Activated T-cell treated with anti-CD3 and anti-CD28 coated beads for 48 hours (primary cell): ENCODE measurements at places on chromosomes 12 and 14.
A peak's percentile ranks its signal among the peaks of the same experiment; 100 is the strongest.

DNA sequence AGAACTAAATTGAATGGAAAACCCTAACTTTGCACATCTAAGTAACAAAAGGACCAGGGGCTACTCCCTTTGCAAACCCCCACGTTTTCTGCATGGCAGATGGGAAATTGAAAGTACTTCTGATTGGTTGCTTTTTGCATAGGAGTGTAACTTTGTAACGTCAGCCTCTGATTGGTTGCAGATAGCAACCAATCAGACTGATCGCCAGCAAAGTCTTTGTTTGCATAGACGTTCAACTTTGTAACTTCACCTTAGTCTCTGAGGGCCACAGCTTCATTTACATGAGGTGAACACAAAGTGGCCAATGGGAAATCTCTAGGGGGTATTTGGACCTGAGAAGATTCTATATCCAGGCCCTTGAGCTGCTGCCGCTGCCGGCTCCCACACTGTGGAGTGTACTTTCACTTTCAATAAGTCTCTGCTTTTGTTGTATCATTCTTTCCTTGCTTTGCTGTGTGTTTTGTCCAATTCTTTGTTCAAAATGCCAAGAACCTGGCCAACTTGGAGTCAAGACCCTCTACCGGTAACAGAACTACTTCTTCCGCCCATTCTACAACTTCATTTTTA lies 102.5 kb upstream of the PRICKLE1 start:
- DNase-seq = no peak

GRCh38 chr14:104321088-104321801 lies 182.9 kb downstream of the KIF26A start:
- no peak for DNase-seq

DNA sequence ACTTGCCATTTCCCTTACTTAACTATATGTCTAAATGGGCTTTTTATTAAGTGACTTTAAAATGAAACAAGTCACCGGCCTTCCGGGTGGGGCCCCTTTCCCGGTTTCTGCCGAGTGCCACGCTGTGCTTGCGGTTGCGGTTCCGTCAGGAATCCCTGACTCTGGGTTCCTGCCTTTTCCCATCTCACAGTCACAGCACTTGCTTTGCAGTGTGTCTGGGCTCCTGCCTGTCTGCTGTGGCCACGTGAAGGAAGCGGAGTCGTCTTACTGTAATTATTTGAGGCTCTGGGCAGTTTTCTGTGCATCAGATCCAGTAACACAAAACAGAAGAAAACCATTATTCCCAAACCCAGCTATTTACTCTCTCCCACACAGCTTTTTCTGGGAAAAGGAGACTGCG lies 44.0 kb upstream of the FRMD6 start:
- DNase-seq = no peak

DNA sequence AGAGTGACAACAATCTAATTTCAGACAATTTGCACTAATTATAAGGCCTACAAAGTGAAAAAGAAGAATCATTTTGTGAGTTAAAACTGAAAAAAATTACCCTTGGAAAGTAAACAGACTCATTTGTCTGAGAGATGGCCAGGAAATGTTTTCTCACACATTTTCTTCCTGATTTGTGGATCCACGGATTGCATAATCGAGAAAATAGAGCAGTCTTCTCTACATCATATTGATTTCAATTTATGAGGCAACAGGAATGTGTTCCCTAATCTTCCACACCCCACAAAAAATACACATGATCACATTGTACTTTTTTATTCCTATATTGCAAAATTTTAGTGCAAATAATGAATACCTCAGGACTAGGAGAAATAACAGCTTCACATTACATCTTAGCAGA lies 160.8 kb downstream of the CCER1 start:
- no peak for DNase-seq

GRCh38 chr14:51643140-51643539 lies 8.6 kb upstream of the FRMD6 start:
- DNase-seq = no peak

DNA sequence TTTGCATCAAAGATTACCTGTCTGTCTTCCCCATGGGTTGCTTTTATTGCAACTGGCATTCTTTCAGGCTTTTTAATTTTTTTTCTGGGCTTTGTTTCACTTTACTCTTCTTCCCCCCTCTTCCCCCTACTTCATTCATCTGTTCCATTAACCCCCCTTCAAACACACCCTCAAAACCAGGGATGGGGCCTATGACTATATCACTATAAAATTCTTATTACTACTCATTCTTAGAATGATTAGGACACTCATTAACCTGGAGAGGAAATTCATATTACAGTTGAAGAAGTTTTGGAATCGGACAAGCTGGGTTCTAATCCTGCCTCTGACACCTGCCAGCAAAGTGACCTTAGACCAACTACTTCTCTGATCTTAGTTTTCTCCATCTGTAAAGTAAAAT lies 24.8 kb upstream of the MDM1 start:
- DNase-seq = no peak

- no peak for DNase-seq
Observed at GRCh38 chr12:75874441-75874840, 157.1 kb downstream of the PHLDA1 start.

GRCh38 chr14:99971087-99971940 lies 93.9 kb upstream of the EVL start:
- DNase-seq = peak; percentile 81

GRCh38 chr12:13144266-13144828 lies 40.9 kb upstream of the GSG1 start:
- no peak for DNase-seq

- DNase-seq = peak; percentile 68
Observed at GRCh38 chr12:124545508-124546418, 21.6 kb downstream of the NCOR2 start.

DNA sequence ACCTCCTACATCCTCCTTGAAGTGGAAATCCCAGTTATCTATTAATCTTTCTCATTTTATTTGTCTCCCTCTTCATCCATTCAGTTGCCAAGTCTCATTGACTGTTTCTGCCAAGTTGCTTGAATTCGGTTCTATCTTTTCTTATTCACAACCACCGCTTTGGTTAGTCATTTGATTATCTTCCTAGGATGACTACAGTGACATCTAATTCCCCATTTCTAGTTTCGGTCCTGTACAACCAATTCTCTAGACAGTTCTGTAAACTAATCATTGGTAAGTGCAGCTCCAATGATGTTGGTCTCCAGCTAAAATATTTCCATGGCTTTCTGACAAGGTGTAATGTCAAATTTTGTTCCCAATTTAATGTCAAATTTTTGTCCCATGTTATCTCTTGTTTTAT lies 220.1 kb downstream of the ADAMTS20 start:
- no peak for DNase-seq

DNA sequence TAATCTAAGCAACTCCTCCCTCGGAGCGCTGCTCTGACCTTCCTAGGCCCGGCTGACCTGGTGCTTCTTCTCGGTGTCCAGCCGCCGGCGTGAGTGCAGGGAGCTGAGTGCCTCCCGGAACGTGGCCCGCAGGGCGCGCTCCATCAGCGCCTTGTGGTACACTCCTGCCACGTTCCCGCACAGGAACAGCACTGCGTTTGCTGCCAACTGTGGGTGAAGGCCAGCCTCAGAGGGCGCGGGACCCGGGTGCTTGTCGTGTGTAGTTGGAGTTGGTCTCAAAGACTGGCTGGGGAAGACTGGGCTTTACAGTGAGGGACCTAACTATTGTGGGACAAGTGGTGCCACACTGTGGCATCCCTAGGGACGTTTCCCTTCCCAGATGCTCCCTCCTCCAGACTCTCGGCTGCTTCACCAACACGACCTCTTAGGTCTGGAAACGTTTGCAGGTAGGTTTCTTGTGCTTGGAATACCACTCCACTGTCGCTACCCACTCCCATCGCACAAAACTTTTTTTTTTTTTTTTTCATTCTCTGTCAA lies 3.1 kb downstream of the ADCY4 start:
- no peak for DNase-seq

DNA sequence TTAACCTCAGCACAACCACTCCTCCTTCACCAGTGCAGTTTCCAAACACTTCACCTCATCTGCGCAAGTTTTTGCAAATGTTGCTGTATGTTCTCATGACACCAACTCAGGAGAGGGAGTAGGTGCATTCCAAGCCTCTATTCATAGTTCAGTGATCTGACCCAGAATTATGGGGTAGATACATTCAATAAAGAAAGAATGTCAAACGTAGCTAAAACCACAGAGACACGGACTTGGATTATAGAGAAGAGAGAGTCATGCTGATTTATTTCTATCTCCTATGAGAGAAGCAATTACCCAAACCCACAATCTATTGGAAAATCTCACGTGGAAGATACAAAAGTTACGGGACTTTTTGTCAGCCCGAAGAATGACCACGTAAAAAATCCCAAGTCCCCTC lies 1006.0 kb upstream of the TMEM132C start:
- DNase-seq = no peak

GRCh38 chr14:92575061-92575747 lies 61.6 kb downstream of the RIN3 start:
- DNase-seq = no peak
